CD8-positive, alpha-beta memory T cell (primary cell): ENCODE measurements at places on chromosomes 4 and X.
A peak's percentile ranks its signal among the peaks of the same experiment; 100 is the strongest.

DNA sequence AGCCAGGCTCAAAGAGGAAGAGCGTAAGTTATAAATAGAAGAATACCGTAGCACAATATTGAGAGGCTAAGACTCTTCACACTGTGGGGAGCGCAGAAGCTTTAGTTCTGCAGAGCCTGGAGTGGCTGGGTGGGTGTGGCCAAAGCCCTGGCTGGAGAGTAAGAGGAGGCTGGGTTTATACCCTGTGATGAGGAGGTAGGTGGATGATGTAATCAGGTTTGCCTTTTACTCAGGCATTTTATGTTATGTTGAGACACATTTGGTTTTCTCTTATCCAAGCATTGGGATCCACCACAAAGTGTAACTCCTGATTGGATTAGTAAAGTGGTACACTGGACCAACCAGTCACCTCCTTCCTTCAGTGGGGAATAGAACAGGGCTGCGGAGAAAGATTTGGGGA lies 13.9 kb downstream of the CDS1 start:
- H3K27ac ChIP-seq, result no peak overlapping the region
- no peaks in the 10 kb centered on the region for H3K27me3 ChIP-seq
- no peaks in the 10 kb centered on the region for H3K36me3 ChIP-seq
- H3K4me3 ChIP-seq, result no peak overlapping the region

GRCh38 chr4:174674305-174674840 lies 152.1 kb upstream of the HPGD start:
- no peaks in the 10 kb centered on the region for H3K27me3 ChIP-seq
- H3K4me1 ChIP-seq, result no peaks in the 10 kb centered on the region
- no peak overlapping the region for H3K27ac ChIP-seq
- no peak for DNase-seq
- no peak overlapping the region for H3K4me3 ChIP-seq

DNA sequence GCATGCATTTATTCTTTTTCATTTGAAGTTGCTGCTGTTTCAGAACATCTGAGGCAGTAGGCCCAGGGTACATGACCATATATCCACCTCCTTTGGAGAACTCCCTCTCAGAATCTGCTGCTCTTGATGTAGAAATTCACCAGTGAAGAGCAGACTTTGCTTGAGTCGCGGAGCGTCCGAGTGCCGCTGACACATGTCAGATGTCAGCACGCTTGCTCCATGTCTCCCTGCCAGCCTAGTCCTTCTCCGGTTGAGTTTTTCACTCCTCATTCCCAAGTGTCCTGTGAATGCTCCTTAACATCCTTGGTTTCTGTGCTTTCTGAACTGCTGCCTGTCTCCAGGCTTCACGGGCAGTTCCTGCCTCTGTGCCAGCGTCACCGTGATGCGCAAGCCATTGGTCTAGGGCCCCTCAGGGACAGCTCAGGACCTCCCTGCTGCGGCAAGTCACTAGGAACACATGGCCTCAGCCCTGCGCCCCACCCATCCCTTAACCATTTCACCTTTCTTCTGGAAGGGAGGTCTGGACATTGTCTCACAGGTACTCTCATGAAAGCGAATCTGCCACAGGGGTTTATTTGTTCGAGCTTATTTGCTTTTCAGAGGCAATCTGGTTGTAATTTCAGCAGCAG lies 93.1 kb upstream of the RBPJ start:
- H3K27me3 ChIP-seq, result no peaks in the 10 kb centered on the region
- no peak for DNase-seq
- no peaks in the 10 kb centered on the region for H3K4me1 ChIP-seq
- no peak overlapping the region for H3K27ac ChIP-seq

GRCh38 chr4:13240066-13240465 lies 244.1 kb downstream of the RAB28 start:
- no peak for DNase-seq
- no peaks in the 10 kb centered on the region for H3K27me3 ChIP-seq
- H3K27ac ChIP-seq, result no peak overlapping the region
- H3K36me3 ChIP-seq, result no peaks in the 10 kb centered on the region

- H3K27me3 ChIP-seq, result no peaks in the 10 kb centered on the region
- H3K4me3 ChIP-seq, result no peak overlapping the region
- H3K36me3 ChIP-seq, result no peaks in the 10 kb centered on the region
- DNase-seq, result no peak
- H3K4me1 ChIP-seq, result no peaks in the 10 kb centered on the region
Observed at GRCh38 chr4:87946766-87947165, 28.7 kb upstream of the SPP1 start.

- peak overlapping the region; percentile 69 for H3K27ac ChIP-seq
- H3K27me3 ChIP-seq, result no peaks in the 10 kb centered on the region
- no peak for DNase-seq
- no peaks in the 10 kb centered on the region for H3K36me3 ChIP-seq
- H3K4me1 ChIP-seq, result no peaks in the 10 kb centered on the region
Observed at GRCh38 chr4:169660929-169661328, 40.6 kb downstream of the CLCN3 start.

- H3K27ac ChIP-seq, result no peak overlapping the region
- H3K36me3 ChIP-seq, result no peaks in the 10 kb centered on the region
Observed at GRCh38 chr4:158208963-158209640, 1.2 kb upstream of the TMEM144 start.
